Activated T-cell treated with anti-CD3 and anti-CD28 coated beads for 4 hours (primary cell): ENCODE measurements at places on chromosomes 16 and 17.

GRCh38 chr17:56779898-56780777, 53.6 kb downstream of the C17orf67 start:
- DNase-seq, result peak; percentile 78

DNA sequence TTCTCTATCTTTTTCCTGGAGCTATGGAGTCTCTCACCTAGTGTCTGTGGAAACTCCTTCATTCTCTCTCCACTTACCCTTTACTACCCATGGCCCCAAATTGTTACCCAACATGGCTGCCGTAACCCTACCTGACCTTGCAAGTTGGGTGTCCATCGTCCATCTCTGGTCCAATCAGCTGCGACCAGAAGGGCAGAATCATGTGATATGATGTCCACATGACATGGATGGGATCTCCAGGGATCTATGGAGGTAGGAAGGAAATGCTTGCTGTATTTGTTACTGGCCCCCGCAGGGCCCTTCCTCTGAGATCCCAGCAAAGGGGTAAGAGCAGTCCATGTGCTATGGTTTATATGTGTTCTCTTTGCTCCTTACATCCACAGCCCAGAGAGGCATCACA, 8.0 kb upstream of the DRC7 start:
- DNase-seq, result no peak

- no peak for DNase-seq
These were observed 211.7 kb downstream of the C16orf78 start for GRCh38 chr16:49585143-49585832.

- peak; percentile 73 for DNase-seq
These were observed 3.4 kb upstream of the MLLT6 start for GRCh38 chr17:38701504-38702165.

DNA sequence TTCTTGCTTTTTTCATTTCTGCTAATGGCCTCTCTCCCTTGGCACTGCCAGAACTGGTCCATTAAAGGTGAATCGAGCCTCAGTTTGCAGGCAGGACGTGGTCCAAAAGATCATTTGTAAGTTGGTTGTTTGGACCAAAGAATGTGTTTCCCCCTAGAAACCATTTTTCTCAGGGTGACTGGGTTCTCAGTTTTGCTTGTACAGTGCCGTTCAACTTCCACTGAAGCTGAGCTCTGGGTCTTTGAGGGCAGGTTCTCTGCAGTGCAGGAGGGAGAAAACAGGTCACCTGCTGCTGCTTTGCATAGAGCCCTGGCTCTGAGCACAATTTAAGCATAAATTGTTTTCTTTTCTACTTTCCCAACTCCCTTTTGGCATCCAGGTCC, 9.0 kb upstream of the AMZ2 start:
- DNase-seq, result no peak

DNA sequence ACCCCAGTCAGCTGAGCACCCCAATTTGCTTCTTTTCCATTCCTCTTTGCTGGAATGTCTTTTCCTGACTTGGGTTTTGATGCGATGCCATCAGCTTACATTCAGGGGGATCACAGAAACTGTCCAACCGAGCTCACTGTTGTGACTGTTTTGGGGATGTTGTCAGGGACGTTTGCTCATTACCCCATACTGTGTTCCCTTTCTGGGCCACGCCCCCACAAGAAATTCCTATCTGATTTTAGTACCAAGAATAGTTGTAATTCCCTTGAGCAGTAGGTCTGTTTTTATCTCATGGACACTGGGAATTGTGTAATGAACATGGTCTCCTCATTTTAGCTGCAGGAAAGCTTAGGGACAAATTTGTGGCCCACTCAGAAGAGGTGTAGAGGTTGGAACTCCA, 2.6 kb upstream of the NTN1 start:
- DNase-seq, result no peak

- DNase-seq, result no peak
These were observed 3.3 kb upstream of the XYLT1 start for GRCh38 chr16:17474037-17474436.

DNA sequence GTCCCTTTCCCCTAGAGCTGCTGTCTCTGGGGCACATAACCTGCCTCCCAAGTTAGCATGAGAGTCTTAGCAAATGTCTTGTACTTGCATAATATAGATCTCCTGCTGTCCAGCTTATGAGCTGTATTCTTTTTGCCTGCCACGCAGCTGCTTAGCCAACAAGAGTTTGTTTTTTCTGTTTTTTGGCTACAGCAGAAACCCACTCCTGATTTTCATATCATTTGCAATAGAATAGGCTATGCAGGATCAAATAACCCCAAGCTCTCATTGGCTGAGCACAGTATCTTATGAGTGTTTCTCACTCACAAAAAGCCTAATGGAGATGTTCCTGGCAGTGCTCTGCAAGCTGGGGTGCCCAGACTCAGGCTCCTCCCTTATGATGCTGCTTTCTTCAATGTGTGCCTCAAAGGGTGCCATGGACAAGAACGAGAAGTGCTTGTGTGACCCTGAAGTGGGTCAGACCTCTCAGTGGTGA, 23.1 kb downstream of the B9D1 start:
- no peak for DNase-seq

DNA sequence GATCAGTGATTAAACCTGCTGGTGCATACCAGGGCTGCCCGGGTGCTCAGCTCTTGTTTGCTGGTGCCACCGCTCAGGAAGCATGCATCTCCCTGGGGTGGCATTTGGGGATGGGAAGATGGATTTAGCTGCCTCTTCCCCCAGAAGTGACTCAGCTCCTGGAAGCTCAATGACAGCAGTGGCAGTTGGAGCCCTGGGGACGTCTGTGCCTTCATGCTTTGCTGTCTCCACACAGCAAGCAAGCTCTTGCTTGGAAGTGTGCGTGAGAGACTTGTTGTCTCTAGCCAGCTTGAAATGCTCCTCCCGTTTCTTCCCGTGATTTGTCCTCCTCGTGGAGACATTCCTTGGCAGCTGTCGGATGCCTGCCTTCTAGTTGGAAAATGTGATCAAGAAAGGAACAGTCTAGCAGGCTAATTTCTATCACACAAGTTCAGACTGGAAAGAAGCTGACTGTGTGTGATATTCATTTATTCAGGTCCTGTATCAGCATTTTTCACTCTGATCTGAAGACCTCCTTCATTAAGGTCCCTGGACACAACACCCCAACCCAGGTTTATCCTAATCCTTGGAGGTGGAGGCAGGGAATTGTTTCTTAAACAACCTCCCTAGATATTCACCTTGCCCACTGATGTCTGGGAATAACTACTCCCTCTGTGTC, 73.0 kb downstream of the BMERB1 start:
- DNase-seq, result no peak

GRCh38 chr17:80720610-80721577, 176.3 kb downstream of the RPTOR start:
- DNase-seq, result peak; percentile 37

DNA sequence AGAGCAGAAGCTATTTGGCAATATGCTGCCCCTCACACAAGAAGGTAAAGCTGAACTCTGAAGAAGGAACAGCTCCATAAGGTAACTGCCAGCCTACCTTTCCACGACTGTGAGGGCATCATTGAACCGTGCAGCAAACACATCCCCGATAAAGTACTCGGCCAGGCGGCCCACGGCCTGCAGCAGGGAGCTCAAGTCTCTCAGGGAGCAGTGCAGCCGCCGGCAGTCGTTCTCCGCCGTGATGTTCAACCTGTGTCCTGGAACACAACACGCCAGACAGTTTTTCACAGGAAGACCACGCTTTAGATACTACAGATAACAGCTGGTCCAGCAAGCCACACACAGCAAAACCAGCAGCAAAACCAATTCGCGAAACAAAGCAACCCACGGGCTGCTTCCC, 62.1 kb upstream of the GSG1L start:
- no peak for DNase-seq

DNA sequence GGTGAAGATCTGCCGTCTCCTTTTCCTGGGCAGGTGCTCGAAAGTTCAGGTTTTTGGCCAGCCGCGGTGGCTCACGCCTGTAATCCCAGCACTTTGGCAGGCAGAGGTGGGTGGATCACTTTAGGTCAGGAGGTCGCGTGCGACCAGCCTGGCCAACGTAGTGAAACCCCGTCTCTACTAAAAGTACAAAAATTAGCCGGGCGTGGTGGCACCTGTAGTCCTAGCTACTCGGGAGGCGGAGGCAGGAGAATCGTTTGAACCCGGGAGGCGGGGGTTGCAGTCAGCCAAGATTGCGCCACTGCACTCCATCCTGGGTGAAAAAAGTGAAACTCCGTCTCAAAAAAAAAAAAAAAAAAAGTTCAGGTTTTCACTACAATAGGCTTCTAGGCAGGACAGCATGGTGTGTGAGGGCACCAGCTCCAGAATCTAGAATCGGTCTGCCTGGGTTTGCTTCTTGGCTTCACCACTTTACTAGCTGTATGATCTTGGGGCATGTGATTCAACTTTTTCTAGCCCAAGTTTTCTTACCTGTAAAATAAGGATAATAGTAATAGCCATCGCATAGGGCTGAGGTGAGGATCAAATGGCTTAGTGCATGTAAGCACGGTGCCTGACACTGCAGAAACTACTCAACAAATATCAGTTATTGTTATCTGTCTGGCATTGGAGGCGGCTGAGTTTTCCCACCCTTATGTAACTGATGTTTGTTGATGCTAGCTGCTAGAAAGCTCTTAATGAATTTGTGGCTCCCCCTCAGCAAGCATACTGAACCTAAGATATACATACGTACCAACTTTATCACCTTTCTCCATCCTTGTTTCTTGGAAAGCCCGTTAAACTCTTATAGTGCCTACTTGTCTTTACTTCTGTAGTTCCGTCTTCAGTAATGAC, 1.3 kb downstream of the PSMD12 start:
- DNase-seq, result no peak

GRCh38 chr17:4808378-4808767, 1.4 kb downstream of the PLD2 start:
- DNase-seq, result no peak

DNA sequence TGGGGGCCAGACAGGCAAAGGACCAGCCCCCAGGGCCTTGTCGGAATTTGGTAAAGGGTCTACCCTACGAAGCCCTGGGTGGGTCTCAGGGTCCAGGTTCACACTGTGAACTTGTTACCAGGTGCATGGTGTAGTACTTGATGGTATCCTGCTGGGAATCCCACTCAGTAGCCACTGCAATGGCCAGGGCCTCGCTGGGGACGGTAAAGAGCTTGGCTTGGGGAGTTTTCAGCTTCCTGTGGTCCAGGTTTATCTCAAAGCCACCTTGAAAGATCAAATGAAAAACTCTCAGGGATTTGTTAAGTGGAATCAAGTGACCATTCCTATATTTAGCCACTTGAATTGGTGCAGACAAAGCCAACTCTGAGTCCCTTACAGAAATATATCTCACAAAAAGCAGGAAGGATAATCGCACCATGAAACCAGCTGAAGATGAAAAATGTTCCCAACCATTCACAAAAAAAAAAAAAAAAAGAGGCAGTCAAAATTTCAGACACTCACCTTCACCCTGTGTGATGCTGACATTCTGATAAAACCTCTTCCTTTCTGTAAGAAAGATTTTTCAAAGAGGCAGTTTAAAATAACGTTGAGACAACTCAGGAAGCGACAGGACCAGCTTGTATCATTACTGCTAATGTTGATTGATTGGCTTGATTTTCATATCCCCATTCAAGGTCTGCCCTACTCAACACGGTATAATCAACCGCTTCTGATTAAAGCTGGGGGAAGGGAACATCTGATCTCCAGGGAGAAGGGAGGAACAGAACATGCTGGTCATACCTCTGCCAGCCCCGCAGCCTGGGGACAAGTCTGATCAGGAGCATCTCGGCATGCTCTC, 10.6 kb downstream of the ATPAF2 start:
- DNase-seq, result no peak

DNA sequence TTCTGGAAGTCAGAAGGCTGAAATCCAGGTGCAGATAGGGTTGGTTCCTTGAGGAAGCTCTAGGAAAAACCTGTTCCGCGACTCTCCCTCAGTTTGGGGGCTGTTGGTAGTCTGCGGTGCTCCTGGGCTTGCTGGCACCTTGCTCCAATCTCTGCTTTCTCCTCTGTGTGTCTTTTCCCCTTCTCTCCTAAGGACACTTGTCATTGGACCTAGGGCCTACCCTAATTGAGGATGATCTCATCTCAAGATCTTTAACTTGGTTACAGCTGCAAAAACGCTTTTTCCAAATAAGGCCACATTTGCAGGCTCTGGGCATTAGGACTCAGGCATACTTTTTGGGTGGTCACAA, 12.9 kb upstream of the CACNG4 start:
- DNase-seq, result no peak

- no peak for DNase-seq
These were observed 7.8 kb upstream of the EFTUD2 start for GRCh38 chr17:44906763-44907728.

DNA sequence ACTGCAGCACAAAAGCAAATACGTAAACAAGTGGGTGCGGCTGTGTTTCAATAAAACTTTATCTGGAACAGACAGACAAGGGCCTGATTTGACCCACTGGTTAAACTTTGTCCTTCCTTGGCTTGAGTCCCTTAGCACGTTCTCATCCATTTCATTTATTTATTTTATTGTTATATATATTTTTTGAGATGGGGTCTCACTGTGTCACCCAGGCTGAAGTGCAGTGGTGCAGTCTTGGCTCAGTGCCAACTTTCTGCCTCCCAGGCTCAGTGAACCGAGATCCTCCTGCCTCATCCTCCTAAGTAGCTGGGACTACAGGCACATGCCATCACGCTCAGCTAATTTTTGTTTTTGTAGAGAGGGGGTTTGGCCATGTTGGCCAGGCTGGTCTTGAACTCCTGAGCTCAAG, 64.3 kb downstream of the MYH11 start:
- no peak for DNase-seq

DNA sequence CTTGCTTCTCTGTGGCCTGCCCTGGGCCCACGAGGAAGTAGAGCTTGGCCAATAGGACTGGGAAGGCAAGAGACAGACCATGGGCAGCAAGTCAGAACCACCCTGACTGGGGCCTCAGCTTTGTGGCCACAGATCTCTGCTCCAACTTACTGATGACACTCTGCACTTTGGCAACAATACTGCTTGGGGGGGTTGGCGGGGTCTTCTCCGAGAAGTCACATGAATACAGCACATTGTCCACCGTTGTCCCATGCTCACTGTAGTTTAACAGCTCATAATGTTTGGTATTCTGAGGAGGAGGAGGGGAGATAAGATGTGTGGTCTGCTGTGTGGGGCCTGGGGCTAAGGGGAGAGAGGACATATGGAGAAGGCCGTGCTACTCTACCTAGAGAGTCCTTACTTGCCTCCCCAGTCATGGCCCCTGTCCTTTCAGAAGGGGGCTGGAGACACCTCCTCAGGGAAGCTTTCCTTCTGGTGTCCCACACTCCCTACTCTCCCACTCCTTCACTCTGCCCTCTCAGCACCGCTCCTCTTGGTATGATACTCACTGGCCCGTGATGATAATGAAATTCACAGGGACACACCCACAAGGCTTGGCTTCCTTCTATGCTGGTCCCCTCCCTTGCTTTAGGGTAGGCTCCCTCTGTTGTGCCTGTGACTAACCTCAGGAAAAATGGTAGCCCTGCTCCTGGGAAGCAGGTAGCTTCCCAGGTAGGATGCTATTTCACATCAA, 4.0 kb upstream of the DHRS13 start:
- no peak for DNase-seq

DNA sequence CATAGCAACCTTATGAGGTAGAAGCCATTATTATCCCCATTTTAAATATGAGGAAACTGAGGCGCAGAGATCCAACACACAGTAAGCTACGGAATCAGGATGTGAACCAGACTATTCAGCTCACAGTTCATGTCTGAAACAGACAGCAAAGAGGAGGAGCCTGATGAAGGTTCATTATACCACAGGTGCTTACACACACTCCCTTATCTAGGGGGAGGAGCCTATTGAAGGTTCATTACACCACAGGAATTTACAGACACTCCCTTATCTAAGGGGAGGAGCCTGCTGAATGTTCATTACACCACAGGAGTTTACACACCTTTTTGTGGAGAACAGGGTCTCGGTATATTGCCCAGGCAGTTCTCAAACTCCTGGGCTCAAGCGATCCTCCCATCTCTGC, 21.9 kb downstream of the C16orf95 start:
- no peak for DNase-seq

GRCh38 chr17:34171245-34171818, 83.8 kb upstream of the CCL2 start:
- DNase-seq, result peak; percentile 24
